ENCODE measurements at places on chromosomes 5 and 9.

DNA sequence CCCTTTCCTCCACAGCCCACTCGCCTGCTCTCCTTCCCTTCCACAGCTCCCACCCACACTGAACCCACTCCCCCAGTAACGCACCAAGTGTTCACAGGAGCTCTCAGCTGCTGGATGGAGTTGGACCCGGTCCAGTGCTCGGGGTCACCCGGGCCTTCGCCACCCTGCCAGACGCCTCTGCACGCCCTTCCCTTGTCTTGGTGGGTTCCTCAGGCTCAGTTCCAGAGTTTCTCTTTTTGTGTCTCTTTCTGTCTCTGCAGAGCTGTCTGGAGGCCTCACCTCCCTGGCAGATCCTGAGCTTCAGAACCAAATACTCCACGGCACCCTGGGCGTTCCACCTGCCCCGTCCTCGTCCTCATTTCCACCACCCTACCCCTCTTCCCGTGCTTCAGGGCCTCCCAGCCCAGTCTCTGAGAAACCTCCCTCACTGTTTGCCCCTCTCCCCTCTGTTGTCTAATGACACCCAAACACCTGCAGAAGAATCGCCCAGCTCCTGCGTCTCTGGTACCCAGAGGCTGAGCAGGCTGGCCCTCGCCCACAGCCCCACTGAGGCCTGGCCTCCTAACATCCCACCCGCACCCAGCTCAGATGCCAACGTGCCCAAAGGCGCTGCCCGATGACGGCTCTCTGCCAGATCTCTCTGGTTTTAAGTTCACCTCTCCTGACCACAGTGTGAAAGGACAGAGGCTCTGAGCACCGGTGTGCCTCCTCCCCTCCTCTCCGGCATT is 74.3 kb downstream of the COL23A1 start:
- no peak for DNase-seq

GRCh38 chr9:72650206-72650605 is 128.8 kb downstream of the TMC1 start:
- DNase-seq, result no peak

DNA sequence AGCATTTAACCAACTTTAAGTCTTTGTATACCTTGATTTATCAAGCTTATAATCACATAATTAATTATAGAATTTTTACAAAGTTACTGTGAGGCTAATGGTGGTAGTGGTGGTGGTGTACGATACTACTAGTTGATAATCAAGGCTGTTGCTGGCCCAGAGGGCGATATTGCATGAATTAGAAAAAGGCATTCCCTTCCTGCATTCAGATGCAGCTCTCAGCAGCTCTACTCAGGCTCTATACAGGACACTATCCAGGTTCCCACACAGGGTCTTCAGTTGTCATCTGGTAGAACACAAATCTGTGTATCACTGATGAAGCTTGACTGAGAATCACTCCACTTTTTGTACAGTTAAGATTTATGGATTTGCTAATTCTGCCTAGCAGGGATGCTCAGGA is 562.8 kb upstream of the C9orf72 start:
- no peak for DNase-seq

DNA sequence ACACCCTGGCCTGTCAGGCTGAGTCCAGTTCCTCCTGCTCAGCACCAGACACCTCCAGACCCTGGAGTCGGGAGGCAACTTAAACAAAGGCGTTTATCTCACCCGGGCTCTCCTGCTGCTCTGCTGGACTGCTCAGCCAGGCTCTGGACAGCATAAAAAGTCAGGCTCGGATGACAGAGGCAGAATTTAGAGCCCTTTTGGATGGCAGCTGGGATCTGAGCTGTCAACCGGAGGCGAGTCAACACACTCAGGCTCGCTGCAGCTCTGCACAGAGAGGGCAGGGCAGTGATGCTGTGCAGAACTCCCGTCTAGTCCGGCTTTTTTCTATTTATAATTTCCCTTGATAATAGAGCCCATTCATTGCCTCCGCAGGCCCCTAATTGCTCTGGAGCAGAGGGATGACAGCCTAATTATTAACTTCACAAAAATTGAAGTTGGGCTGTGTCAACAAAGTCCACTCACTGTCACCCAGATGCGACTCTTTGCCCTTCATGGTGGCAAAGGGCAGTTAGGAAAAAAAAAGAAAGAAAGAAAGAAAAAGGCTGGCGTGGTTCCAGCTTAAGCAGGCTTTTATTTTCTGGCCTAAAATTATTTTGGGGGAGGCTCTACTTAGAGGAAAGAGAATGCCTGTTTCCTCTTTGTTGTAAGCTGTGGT is 37.6 kb downstream of the STC2 start:
- no peak for DNase-seq

GRCh38 chr5:21058289-21058688 is 1070.3 kb upstream of the CDH18 start:
- DNase-seq, result no peak

DNA sequence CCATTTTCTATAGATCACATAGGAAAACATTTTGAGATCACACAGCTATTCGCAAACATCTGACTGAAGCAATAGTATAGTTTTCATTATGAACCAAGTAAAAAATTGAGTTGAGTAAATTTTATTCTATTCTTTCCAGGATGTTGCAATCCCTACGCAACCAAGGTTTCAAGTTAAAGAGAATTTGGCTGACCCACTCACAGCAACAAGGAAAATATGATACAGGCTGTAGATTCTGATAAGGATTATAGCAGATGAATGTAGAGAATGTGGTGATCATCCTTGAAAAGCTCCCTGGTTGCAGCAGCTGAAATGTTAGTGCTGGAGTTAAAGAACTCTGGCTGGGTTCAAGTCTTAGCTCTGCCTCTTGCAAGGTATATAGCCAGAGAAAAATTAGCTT is 4.7 kb downstream of the ABCA1 start:
- no peak for DNase-seq

DNA sequence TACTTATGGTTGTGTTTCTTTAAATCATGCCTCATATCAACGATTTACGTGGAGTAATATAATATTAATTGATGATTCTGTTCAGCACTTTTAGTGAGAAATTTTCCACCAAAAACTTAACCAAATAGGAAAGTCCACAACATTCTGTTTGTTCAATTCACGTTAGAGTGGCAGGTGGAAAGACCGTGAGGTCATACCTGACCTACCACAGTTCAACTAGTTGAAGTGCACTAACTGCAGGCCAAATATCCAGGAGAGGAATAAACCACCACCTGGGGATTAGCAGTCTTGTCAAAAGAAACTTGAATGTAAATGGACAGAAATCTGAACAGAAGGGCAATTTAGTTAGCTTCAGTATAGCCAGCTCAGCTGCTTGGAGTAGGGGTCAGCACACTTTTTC is 577.7 kb downstream of the KIF4B start:
- DNase-seq, result no peak

DNA sequence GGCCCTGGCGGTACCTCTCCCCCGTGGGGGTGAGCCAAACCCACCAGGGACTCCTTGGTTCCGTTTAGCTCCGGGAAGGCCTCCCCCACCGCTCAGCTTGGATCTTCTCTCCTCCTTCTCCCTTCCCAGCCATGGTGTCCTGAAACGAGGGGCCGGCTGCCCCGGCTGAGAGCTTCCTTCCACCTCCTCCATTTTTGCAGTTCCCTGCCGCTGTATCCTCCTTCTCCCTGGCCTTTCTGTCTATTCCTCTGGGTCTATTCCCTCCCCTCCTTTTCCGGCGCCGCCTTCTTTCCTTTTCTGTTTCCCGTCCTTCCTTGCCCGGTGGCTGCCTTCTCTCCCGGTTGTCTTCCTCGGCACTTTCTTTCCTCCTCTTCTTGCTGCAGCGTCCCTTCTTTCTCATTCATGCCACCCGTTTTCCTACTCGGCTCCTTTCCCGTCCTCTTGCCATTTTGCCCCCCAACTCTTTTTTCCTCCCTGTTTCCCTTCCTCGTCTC is 110.4 kb downstream of the LIFR start:
- no peak for DNase-seq

DNA sequence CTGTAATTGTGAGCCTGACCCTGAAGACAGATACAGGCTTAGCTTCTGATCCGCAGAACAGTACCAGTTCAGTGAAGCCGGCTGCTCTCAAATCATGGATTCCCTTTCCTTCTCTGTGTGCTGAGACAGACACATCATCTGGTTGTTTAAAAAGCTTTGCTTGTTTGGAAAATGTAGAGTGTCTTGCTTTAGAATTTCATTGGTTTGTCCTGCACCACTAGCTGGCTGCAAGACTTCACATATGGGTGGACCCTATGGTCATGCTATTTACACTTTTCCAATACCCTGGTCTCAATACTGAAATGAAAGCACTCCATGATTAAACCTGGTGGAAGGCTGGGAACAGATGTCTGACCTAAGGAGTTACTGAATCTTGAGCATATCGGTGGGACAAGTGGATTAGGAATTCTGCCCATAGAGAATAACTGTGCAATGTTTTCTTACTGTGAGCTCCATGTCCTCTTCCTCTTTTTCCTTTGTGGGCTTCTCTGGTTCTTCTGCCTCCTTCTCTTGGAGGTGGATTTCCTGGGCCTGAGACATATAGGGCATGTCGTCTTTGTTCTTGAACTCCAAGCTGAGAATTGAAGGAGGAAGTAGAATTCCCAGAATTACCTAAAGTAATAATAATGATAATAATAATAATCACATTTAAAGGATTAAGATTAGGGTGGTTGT is 201.1 kb upstream of the KLF9 start:
- no peak for DNase-seq

- DNase-seq, result no peak
These were observed 24.3 kb upstream of the F2R start for GRCh38 chr5:76691467-76692273.

DNA sequence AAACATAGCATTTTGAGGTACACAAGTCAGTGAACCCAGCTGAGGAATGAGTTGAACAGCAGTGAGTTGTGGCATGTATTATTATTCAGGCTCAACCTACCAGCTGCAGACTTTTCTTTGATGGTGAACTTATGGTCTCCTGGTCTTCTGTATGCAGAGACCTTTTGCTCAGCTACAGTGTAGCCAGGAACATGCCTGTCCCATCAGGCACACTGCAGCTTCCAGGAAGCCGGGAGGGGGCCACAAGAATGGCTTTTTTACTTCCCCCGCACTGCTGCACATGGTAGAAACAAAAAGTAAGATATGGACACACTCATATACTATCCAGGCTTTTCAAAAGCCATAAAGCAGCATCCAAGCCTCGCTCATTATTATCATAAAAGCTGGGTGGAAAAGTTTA is 65.3 kb upstream of the PLPP1 start:
- no peak for DNase-seq

GRCh38 chr5:171601266-171601881 is 181.9 kb downstream of the FGF18 start:
- no peak for DNase-seq

Data from stimulated activated CD4-positive, alpha-beta T cell treated with anti-CD3 and anti-CD28 coated beads, TNF-alpha, amount 100 ng/mL, for 1 hour (primary cell).